ENCODE measurements at places on chromosomes 2 and 18. TPM values are rescaled to one million over a fixed set of nuclear protein-coding genes. Genes with fewer than 3 reads are reported as not detected.

KCNF1 gene
- total RNA-seq: 3.4 TPM

SNTG2 gene
- 0.26 TPM for total RNA-seq

MATN3 gene
- total RNA-seq: 0.52 TPM

RTKN gene
- total RNA-seq: 20.2 TPM

PRSS56 gene
- not detected for total RNA-seq

PPP1R1C gene
- total RNA-seq: 0.33 TPM

TXNDC2 gene
- not detected for total RNA-seq

FTCDNL1 gene
- 0.11 TPM for total RNA-seq

Data from dermis lymphatic vessel endothelial cell (primary cell).